Brain pericyte (primary cell): ENCODE measurements at places on chromosomes 3 and 15.

DNA sequence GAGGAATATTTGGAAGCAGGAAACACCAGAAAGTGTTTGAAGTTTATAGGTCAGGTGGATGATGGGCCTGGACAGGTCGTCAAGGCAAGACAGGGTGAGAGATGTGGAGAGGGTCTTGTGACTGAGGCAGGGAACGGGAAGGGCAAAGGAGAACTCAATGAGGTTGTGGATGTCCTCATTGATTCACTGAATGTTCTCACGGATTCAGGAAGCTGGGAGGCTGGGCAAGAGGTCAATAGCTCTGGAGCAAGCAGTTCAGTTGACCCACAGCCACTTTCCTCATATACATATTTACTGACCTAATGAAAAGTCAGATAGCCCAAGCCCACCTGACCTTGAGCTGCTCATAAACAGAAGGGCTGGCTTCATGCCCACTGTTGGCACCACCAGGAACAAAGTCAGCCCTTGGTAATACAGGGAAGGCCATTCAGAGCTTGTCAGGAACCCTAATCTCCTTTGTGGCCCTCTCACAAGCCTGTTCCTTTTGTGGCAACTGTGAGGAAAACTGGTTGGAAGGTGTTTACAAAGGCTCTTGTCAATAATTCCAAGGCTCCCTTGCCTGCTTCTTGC, 31.6 kb downstream of the ARRDC4 start:
- no peak for DNase-seq

DNA sequence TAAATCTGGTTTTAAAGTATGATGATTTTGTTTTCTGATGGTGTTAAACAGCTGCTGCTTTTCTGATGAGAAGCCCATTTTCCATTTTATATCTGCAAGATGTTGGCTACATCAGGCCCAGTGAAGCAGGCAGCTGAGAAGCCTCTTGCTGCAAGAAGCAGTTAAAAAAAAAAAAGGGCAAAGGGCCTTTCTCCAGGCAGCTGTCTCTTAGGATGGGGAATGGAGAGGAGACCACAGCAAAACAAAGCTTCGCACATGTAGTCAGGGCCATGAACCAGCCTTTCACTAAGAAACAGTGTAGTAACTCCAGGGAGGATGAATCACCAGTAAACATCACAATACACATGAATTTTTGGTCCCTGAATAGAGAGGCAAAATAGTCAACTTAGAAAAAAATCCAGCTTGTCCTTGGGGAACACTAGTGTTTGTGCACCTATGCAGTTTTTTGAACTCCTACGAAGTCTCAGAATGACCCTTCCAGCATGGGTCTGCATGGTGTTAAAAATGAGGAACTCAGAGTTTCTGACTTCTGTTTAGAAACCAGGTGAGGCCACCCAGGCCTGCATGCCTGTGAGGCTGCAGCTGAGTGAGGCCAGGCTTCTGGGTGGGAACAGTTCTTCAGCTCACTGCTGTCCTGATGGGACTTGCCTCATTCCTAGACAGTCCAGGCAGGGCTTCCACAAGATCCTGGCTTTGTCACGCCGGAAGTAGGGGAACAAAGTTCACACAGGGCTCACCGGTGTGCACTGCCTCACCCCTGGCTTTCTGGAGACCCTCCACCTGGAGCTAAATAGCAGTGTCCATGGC, 518.7 kb downstream of the MCTP2 start:
- no peak for DNase-seq

DNA sequence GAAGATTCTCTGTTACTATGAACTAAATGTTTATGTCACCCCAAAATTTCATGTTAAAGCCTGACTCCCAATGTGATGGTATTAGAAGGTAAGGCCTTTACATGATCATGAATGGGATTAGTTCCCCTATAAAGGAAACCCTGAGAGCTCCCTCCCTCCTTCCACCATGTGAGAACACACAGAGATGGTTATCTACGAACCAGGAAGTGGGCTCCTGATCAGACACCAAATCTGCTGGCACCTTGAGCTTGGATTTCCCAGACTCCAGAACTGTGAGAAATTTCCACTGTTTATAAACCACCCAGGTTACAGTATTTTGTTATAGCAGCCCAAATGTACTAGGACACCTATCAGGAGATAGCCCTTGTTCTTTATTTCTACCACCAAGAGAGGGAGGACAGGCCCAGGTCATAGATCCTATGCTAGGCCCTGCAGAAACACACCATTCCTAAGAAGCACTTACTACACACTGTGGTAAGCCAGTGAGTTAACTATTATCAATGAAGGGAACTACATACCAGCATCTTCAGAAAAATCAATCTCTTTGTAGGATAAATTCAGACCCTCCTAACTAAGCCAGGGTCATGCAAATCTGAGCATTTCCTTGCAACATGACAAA, 59.0 kb downstream of the PRKAR2A start:
- DNase-seq: no peak

GRCh38 chr15:51888593-51889195, 59.2 kb downstream of the TMOD3 start:
- DNase-seq: no peak

- DNase-seq: no peak
Observed at GRCh38 chr15:66025015-66025452, 155.7 kb downstream of the RAB11A start.

GRCh38 chr3:149120051-149120972, 9.1 kb upstream of the HPS3 start:
- DNase-seq: peak; percentile 36

GRCh38 chr3:37441689-37442088, 267.3 kb upstream of the LRRFIP2 start:
- DNase-seq: no peak

- DNase-seq: no peak
Observed at GRCh38 chr3:133464573-133464972, 64.7 kb downstream of the BFSP2 start.

GRCh38 chr3:127908202-127908601, 6.8 kb upstream of the KBTBD12 start:
- no peak for DNase-seq

- DNase-seq: no peak
Observed at GRCh38 chr15:94524565-94524964, 293.2 kb downstream of the MCTP2 start.

GRCh38 chr15:95937128-95937528, 393.4 kb upstream of the NR2F2 start:
- no peak for DNase-seq

GRCh38 chr15:70589221-70589620, 174.1 kb downstream of the UACA start:
- DNase-seq: no peak

- DNase-seq: no peak
Observed at GRCh38 chr15:90271459-90272166, 6.1 kb downstream of the NGRN start.

DNA sequence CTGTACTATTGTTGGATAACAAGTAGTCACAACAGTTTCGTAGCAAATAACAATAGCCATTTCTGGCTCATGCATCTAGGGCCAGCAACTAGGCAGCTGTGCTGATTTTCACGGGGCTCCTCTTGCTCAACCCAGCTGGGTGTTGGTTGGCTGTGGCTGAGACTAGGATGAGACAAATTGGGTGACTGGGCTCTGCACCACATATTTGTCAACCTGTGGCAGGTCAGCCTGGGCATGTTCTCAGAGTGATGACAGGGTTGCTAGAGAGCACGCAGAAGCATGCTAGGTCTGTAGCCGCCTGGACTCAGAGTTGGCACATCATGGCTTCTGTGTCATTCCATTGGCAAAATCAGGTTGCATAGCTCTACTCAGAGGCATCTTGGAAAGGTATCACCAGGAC, 175.9 kb downstream of the OTOL1 start:
- no peak for DNase-seq

GRCh38 chr3:43034200-43034599, 55.1 kb downstream of the GASK1A start:
- no peak for DNase-seq

- no peak for DNase-seq
Observed at GRCh38 chr3:112908252-112908651, 61.6 kb upstream of the CD200R1L start.

DNA sequence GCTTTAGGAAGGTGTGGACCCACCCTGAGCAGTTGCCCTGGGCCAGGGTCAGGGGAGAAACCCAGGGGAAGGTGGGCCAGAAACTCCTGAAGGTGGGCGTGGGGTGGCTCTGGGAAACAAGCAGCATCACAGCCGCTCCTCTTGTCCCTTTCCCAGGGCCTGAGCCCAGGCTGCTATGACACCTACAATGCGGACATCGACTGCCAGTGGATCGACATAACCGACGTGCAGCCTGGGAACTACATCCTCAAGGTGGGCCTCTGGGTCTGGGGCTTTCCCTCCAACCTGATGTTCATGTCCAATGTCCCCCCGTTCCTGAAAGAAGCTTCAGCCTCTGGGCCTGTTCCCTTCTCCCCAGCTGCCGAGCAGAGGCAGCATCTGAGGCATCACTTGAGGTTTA, 21.4 kb downstream of the LOXL1 start:
- no peak for DNase-seq

- DNase-seq: no peak
Observed at GRCh38 chr3:9862391-9863057, 17.5 kb downstream of the CIDEC start.

DNA sequence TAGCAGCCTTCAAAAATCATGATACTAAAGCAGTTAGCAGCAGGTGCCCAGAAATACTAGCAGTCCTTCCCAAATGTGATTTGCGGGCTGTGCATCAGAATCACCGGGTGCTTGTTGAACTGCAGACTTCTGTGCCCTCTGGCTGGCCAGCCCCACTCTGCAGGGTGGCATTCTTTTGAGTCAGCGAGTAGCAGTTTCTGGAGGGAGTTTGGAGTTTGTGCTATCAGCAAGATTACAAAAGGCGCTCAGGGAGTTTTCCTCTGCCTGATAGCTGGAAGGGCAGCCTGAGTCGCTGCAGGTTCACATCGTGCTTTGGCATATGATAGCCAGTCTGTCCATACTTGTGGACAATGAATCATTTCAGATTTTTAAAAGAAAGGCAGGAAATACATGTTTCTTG, 57.6 kb downstream of the CLDN11 start:
- no peak for DNase-seq

DNA sequence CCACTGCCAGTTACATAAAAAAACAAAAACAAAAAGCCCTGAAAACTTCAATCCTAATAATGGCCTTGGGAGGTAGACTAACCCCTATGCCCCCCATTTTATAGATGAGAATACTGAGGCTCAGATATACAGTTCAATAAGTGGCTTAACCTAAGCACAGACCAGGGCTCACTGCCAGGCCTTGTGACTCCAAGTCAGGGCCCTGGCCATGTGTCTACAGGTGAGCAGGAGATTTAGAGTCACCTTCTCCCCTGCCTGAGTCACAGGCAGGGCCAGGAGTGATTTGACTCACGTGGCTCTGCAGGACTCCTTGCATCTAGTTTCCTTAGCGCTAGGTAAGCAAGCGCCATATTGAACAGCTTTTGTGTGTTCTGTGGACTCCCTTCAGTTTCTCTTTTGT, 98.6 kb upstream of the ETV5 start:
- DNase-seq: no peak

GRCh38 chr15:54514601-54515000, 536.4 kb downstream of the UNC13C start:
- DNase-seq: no peak

DNA sequence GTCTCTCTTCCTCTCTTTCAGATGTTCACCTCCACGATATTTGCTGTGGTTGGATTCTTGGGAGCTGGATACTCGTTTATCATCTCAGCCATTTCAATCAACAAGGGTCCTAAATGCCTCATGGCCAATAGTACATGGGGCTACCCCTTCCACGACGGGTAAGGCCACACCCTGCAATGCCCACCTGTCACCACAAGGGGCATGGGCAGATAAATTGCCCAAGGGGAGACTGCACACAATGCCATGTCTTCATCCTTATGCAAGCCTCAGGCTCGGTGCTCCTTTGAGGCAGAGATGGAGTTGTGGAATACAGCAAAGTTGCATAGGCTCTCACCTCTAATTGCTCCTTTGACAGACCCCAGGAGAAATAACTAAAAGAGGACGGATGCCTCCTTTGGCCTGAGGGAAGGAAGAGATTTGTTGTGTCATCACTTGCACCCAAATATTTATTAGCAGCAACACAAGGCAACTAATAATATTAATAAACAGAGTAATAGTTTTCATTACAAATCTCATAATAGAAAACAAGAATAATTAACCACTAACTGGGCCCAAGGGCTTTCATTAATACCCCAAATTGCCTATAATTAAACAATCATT, 13.2 kb downstream of the TM4SF4 start:
- DNase-seq: no peak

- no peak for DNase-seq
Observed at GRCh38 chr3:146020969-146021368, 140.0 kb downstream of the PLOD2 start.

DNA sequence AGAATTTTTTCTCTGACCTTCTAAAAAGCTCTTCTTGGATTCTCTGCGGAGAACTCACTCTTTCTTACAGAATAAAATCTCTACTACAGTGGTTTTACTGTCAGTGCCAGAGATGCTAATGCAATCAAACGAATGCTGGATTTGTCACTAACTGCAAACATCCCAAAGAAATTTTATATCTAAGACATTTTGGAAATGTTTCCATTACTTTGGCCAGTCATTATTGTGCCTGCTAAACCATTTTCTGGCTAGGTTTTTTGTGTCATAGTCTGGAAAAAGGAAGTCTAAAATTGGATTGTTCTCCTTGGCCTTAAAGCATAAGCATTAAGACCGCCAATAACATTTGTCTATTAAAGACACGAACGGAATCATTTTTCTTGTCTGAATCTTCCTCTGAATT, 54.0 kb downstream of the PLOD2 start:
- no peak for DNase-seq

DNA sequence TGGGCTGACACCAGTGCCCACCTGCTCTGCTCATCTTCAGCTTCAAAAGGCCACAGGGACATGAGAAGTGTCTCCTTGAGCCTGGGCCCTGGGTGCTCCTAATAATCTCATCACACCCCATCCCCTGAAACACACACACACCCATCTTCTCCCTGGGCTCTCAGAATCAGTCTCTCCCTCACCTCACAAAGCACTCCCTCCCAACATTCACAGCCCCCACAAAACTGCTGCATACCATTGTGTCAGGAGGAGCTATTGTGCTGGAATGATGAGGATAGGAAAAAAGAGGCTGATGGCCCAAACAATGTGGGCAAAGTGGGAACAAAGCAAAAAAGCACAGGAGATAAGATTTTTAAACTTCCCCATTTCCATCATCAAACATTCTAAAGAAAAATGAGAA, 16.8 kb downstream of the FOXP1 start:
- no peak for DNase-seq

DNA sequence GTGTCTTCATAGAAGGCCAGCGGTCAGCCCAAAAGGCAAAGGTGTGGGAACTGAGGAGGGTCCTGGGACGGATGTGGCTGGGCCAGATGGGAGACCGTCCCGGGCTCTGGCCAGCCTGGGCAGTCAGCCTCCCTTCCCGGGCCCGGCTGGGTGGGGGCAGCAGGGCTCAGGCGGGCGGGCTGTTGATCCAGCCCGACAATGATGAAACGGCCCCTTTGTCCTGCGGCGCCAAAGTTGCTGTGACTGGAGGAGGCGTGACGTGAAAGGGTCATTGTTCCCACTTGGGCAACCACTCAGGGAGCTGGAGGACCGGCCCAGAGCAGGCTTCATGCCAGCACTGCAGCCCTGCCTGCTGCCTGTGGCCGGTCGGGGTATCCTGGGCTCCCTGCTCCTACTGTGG, 16.5 kb downstream of the DUSP7 start:
- no peak for DNase-seq

- no peak for DNase-seq
Observed at GRCh38 chr15:52018244-52018643, 775 bp upstream of the MAPK6 start.

- peak; percentile 12 for DNase-seq
Observed at GRCh38 chr3:124467980-124468902, 262.0 kb upstream of the UMPS start.

GRCh38 chr3:158731938-158732855, at the start of gene RARRES1:
Gene RARRES1 (minus strand): TSS chr3:158732457. CDS start chr3:158732415, 42 bp downstream.
- no peak for DNase-seq

- DNase-seq: no peak
Observed at GRCh38 chr3:165462636-165463334, 266.6 kb upstream of the SLITRK3 start.
